ENCODE measurements at places on chromosomes 3 and 15.

DNA sequence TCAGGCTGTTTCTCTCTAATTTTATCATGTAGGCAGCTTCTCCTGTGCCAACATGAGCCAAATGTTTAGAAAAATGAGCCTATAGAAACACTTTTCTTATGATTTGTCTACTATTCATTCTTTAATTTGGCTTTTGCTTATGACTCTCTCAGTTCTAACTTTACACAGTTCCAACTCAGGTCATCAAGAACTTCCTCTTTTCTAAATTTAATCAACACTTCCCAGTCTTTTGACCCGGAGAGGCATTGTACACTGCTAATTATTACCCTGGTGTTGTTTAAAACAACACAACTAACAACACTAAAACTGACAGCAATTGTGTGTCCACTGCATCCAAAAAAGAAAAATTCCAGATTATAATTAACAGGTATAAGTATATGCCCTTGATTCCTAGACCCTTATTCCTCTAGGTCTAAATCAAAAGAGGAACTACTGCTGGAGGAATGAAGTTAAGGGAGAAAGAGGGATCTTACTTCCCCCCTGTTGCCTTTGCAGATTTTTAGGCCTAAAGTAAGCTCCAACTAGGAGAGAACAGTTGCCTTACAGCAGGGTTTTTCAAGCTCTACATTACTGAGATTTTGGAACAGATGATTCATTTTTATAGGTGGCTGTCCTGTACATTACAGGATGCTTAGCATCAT lies 332.2 kb upstream of the GOLIM4 start:
- DNase-seq: no peak

GRCh38 chr15:35701402-35702046 lies 155.6 kb upstream of the DPH6 start:
- DNase-seq: no peak

DNA sequence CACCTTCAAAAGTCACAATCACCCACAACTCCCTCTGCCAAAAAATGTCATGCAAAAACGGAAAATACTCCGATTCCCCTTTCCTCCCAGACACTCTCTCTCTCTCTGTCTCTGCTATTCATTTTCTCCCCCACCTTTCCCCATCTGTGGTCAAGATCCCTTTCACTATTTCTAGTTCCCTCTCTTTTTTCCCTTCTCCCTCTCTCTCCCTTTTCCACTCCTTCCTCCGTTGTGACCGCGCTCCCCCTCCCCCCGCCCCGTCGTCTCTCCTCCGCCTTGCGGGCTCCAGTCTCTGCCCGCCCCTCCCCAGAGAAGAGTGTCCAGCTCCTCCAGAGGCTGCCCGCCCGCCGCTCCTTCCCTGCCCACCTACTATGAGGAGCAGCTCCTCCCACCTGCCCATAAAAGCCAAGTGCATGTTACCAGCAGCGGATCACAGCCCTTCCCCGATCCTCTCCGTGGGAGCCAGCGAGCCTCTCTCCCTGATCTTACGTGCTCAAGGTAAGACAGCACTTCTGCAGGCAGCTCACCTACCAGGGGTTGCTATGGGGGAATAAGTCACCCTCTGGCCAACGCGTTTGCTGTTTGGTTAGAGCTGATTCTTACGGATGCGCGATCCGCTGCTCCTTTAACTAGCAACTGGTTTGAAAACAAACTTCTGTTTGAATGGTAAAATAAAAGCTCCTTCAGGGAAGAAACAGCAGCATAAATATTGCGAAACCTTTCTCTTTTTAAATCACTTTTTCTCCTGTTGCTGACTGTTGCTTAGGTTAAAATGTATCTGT lies at the start of gene COL8A1:
TSS of gene COL8A1 (plus strand) at position 428 of the 782 bp plus-strand sequence. CDS start 152,089 bp downstream, outside the sequence.
- DNase-seq: no peak

DNA sequence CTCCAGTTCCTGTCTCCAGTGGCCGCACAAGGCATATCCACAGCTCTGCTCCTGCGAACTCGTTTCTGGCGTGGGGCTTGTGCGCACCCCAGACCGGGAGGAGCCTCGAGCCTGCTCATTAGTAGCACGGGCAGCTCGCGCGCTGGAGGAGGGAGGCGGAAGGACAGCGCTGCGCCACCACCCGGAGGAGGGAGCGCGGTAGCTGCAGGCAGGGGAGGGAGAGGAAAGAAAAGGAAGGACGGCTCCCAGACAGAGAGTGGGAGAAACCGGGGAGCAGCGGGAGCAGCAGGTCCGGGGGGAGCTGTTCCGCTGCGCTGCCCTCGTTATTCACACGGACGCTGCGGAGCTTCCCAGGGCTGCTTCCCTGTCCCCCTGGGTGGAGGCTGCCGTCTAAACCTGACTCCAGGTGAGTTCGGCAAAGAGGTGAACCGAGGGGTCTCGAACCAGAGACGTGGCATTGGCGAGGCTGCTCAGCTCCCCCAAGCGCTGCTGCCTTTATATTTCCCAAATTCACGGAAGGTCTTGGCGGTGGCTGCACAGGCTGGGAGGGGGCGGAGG lies 121.3 kb upstream of the ZNF717 start:
- no peak for DNase-seq

GRCh38 chr3:166889241-166889640 lies 490.9 kb downstream of the ZBBX start:
- DNase-seq: no peak

Measured in activated T-cell treated with anti-CD3 and anti-CD28 coated beads, Interleukin-2, amount 50 U/mL, for 4 hours (primary cell).